Activated T-helper 9 cell treated with anti-CD3 and anti-CD28 coated beads, Interleukin-2, amount 50 U/mL, for 16 hours (primary cell): ENCODE measurements at places on chromosomes 1 and 21.

DNA sequence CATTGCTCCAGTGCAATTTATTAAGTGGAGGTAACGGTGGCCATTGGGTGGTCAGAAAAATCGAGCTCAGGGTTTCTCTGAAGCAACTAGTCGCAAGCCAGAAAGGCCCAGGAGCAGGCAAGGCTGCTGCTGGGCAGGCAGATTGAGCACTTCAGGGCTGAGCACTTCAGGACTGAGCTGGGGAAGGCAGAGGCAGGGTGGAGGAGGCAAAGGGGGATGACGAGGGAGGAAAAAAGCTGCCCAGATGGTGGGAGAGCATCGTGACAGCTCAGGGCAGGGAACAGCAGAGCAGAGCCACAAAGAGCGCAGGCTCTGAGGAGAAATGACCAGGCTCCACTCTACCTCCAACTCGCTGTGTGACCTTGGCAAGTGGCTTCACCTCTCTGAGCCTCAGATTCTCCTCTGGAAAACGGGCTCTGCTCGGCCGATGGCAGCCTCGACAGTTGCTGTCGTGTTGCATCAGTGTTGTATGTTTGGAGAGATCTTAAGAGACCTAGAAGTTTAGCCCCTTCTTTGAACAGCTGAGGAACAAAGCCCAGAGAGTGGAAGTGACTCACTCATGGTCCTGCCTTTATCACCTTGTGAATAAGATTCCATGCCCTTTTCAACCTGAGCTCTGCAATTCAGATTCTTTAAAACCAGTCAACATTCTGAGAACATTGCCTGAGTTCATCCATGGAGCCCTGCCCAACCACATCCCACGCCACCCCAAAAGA is 141.4 kb downstream of the SYF2 start:
- no peak for DNase-seq

DNA sequence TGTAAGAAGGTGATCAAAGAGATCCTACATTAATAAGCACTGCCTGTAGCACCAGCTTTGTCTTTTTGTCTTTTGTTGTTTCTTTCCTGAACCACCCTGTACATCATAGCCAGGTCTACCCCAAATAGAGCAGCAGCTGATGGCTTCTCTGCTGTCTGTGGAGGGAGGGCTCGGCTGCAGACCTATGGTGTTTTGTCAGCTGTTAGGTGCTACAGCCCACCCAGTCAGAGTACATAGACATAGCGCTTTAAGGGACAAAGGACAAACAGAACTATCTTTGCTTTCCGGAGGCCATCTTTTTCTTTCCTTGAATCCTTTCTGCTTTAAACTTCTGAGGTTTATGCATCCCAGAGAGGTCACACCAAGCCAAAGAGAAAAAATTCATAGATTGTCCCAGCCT is 258.1 kb downstream of the ZNF648 start:
- no peak for DNase-seq

GRCh38 chr1:54764922-54765561 is 719 bp upstream of the PARS2 start:
- DNase-seq: no peak

GRCh38 chr1:145795257-145795881 is 28.5 kb downstream of the RNF115 start:
- no peak for DNase-seq
